Ovary (tissue), 10 donors: ENCODE measurements at places on chromosomes 13 and 19. TPM values are rescaled to one million over a fixed set of nuclear protein-coding genes. Genes with fewer than 3 reads are reported as not detected.

DNA sequence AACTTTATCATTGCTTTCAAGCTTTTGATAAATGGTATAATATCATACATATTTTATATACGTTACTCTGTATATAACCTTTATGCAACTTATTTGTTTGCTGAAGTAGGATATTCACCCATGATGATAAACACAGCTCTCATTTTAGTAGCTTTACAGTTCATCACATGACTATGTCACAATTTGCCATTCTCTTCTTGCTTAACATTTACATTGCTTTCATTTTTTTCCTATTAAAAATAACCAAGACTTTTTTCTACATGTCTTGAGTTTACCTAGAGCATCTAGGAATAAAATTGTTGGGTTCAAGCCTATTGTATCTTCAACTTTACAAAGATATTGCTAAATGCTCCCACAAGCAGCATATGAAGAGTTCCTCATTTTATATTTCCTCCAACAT lies 54.0 kb downstream of the KCNRG start:
- no peaks in the 10 kb centered on the region for H3K36me3 ChIP-seq
- H3K27me3 ChIP-seq = no peaks in the 10 kb centered on the region
- no peak overlapping the region for H3K4me3 ChIP-seq
- DNase-seq = no peak

- no peak for DNase-seq
- no peak overlapping the region for H3K27ac ChIP-seq
- no peak overlapping the region for H3K4me3 ChIP-seq
- no peaks in the 10 kb centered on the region for H3K36me3 ChIP-seq
These were observed 10.6 kb downstream of the SUCLA2 start for GRCh38 chr13:47990427-47990826.

DNA sequence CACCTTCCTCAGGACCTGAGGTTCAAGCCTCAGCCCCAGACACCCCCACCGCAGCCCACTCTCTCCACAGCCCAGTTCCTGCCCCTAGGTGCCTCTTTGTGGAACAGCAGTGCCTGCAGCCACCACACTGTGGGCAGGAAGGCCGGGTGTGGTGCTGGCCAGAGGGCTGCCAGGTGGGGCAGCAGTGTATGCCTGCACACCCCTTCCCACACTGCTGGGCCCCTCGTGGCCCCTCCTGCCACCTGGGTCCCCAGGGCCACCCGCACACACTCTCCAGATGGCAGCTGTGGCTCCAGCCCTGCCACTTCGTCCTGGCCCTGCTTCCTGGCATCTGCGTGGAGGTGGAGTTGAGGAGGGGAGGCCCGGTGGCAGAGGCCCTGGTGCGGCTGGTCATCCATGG lies 35.1 kb downstream of the HPN start:
- H3K4me3 ChIP-seq = no peak overlapping the region
- H3K27me3 ChIP-seq = no peaks in the 10 kb centered on the region
- H3K27ac ChIP-seq = no peak overlapping the region
- H3K36me3 ChIP-seq = no peaks in the 10 kb centered on the region

- DNase-seq = no peak
- H3K36me3 ChIP-seq = no peaks in the 10 kb centered on the region
- H3K27ac ChIP-seq = no peak overlapping the region
- no peak overlapping the region for H3K4me3 ChIP-seq
- no peaks in the 10 kb centered on the region for H3K27me3 ChIP-seq
These were observed 20.3 kb downstream of the CHST8 start for GRCh38 chr19:33641956-33642498.

DNA sequence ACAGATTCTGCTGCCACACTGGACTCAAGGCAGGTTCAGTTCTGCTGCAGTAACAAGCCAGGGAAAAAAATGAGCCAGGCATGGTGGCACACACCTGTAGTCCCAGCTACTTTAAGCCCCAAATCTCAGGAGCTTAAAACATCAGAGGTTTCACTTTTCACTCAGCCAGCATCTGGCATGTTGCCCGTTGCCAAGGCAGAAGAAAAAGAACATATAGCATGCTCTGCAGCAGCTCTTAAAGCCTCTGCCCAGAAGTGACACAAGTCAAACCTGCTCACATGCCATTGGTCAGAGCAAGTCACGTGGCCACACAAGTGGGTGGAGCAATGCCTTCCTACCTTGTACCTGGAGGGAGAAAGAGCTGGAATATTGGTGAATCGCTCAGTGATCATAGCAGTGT lies 14.7 kb upstream of the ADGRE5 start:
- H3K27ac ChIP-seq = no peak overlapping the region
- no peaks in the 10 kb centered on the region for H3K36me3 ChIP-seq
- no peak overlapping the region for H3K4me3 ChIP-seq
- peak; percentile 31 for DNase-seq

GRCh38 chr19:41133260-41133659 lies 19.0 kb downstream of the CYP2F1 start:
- no peak overlapping the region for H3K27ac ChIP-seq
- H3K4me1 ChIP-seq = no peaks in the 10 kb centered on the region
- no peaks in the 10 kb centered on the region for H3K27me3 ChIP-seq

DNA sequence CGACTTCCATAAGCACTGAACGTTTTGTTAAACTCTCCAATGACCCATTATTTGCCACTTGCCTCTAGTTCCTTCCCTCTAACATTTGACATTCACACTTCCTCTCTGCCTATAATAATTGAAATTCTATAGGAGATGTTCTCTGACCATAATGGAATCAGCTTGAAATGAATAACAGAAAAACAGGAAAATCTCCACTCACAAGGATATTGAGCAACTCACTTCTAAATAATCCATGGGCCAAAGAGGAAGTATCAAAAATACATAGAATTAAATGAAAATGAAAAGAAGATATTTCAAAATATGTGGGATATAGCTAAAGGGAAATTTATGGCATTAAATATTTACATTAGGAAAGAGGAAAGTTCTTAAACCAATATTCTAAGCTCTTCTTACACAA lies 3.4 kb upstream of the FCGBP start:
- no peak overlapping the region for H3K27ac ChIP-seq
- no peaks in the 10 kb centered on the region for H3K4me1 ChIP-seq

- H3K4me3 ChIP-seq = no peak overlapping the region
- no peaks in the 10 kb centered on the region for H3K36me3 ChIP-seq
- H3K27ac ChIP-seq = no peak overlapping the region
- H3K4me1 ChIP-seq = no peaks in the 10 kb centered on the region
- no peak for DNase-seq
These were observed 16.4 kb downstream of the FPR3 start for GRCh38 chr19:51811344-51811743.

GRCh38 chr19:35088131-35088913 lies 27.3 kb upstream of the FXYD3 start:
- H3K27ac ChIP-seq = no peak overlapping the region
- no peak overlapping the region for H3K4me3 ChIP-seq
- H3K36me3 ChIP-seq = no peaks in the 10 kb centered on the region
- H3K4me1 ChIP-seq = no peaks in the 10 kb centered on the region
- H3K27me3 ChIP-seq = no peaks in the 10 kb centered on the region

GRCh38 chr19:56687031-56687430 lies 15.5 kb upstream of the ZNF835 start:
- no peaks in the 10 kb centered on the region for H3K4me1 ChIP-seq
- no peak overlapping the region for H3K4me3 ChIP-seq
- DNase-seq = no peak
- H3K36me3 ChIP-seq = no peaks in the 10 kb centered on the region

DNA sequence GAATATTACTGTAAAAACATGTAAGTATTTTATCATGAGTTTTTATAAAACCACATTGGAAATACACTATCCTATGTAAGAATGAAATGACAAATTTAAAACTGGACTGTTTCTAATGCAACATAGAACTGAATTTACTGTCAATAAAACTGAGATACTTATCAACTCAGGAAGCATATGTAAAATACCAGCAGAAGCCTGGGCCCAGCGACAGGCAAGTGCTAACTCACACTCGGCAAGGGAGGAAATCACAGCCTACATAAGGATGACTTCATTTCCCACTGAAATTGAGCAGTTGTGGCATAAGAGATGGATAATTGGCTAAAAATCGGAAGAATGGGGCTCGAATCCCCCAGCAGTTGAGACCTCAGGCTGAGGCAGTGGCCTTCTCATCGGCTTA lies 12.1 kb downstream of the PROZ start:
- no peak overlapping the region for H3K27ac ChIP-seq
- DNase-seq = no peak
- no peak overlapping the region for H3K4me3 ChIP-seq
- no peaks in the 10 kb centered on the region for H3K36me3 ChIP-seq
- H3K4me1 ChIP-seq = no peaks in the 10 kb centered on the region

- H3K27me3 ChIP-seq = no peaks in the 10 kb centered on the region
- no peak overlapping the region for H3K4me3 ChIP-seq
- no peaks in the 10 kb centered on the region for H3K36me3 ChIP-seq
- H3K27ac ChIP-seq = no peak overlapping the region
These were observed 16.1 kb downstream of the LSM14A start for GRCh38 chr19:34188408-34188807.

DNA sequence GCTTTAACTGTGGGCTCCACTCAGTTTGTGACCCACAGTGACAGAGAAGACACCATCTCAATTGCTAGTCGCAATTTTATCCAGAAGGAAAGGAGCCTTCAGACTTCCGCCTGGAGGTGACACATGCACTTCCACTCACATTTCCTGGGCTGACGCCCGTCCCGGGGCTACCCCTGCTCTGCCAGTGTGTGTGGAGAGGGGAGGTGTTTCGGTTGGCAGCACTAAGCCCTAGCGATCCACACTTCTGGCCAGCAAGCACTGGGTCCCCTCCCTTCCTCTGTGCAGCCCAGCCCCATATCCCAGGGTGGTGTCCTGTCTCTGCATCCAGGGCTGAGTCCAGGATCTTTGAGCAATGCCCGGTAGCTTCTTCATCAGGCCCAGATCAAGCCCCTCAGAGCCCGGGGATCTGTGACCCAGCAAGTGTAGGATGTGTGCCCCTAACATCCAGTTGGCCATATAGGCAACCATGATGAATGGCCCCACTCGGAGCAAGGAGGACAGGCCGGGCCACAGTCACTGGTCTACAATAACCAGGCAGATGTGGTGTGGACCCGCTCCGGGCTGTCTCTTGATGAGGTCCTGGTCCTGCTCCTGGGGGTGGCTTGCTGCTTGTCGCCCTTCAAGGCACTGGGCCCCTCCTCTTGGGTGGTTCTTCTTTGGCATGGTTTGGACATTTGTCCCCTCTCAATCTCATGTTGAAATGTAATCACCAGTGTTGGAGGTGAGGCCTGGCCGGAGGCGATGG lies 141.9 kb upstream of the SPACA7 start:
- H3K27me3 ChIP-seq = no peaks in the 10 kb centered on the region
- no peaks in the 10 kb centered on the region for H3K36me3 ChIP-seq
- no peaks in the 10 kb centered on the region for H3K4me1 ChIP-seq
- DNase-seq = no peak
- no peak overlapping the region for H3K4me3 ChIP-seq
- no peak overlapping the region for H3K27ac ChIP-seq

DNA sequence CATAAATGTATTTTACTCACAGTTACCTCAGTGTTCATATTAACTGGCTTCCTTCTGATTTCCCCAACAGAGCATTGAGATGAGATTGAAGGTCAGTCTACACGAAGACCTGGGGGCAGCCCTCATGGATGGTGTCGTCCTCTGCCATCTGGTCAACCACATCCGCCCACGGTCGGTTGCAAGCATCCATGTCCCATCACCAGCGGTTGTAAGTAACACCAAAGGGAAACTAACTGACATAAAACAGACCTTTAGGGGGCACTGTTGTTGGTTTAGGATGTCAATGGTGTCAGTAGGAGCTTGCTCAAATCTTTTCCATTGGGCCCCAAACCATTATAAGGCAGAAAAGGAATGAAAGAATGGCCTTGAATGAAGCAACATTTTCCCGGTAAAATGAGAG lies 68.2 kb downstream of the ESD start:
- no peaks in the 10 kb centered on the region for H3K4me1 ChIP-seq

- H3K27me3 ChIP-seq = no peaks in the 10 kb centered on the region
- H3K4me3 ChIP-seq = no peak overlapping the region
- no peak for DNase-seq
- no peak overlapping the region for H3K27ac ChIP-seq
These were observed 14.2 kb downstream of the TUBGCP3 start for GRCh38 chr13:112573710-112574109.

DNA sequence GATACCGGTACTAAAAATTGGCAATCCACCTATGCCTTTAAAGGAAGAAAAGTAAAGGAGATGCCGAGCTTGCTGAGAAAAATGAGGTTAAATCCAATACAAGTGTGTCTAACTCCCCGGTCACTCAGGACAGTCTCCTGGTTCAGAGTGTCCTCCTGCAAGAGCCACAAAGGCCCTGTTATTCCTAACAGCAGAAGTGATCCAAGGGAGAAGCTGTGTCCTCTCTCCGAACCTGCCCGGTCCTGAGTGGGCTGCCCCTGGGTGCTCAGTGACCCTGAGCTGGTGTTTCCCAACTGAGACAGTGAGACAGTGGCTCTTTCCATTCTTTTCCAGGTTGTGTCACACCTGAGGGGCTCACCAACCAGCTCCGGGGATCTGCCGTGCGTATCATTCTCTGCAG lies 4.8 kb downstream of the GJB6 start:
- DNase-seq = no peak
- no peaks in the 10 kb centered on the region for H3K36me3 ChIP-seq
- no peaks in the 10 kb centered on the region for H3K27me3 ChIP-seq
- H3K27ac ChIP-seq = no peak overlapping the region
- H3K4me3 ChIP-seq = no peak overlapping the region

GRCh38 chr13:98751367-98751782 lies 1.1 kb downstream of the SLC15A1 start:
- peaks cover 7% of the 10 kb centered on the region for H3K4me1 ChIP-seq
- H3K27me3 ChIP-seq = no peaks in the 10 kb centered on the region
- H3K36me3 ChIP-seq = no peaks in the 10 kb centered on the region
- no peak overlapping the region for H3K27ac ChIP-seq
- DNase-seq = no peak

DNA sequence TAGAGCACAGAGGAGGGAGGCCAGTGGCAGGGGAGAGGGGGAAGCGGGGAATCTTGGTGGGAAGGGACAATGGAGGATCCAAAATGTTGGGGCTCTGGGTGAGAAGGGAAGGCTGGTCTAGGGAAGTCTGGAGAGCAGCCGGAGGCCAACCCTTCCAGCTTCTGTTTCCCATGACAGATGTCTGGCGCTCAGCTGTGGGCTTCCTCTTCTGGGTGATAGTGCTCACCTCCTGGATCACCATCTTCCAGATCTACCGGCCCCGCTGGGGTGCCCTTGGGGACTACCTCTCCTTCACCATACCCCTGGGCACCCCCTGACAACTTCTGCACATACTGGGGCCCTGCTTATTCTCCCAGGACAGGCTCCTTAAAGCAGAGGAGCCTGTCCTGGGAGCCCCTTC lies 1.1 kb downstream of the PSENEN start:
- H3K4me3 ChIP-seq = no peak overlapping the region
- DNase-seq = no peak
- H3K36me3 ChIP-seq = no peaks in the 10 kb centered on the region

Gene PROZ
- not detected for total RNA-seq

Gene RPL13A
- total RNA-seq = 4,998 TPM

Gene DLEU7
- not detected for total RNA-seq

Gene ERICH4
- total RNA-seq = not detected

Gene CYP4F12
- total RNA-seq = 11.3 TPM

Gene KLK3
- not detected for total RNA-seq

Gene MAG
- 146 TPM for total RNA-seq

Gene KLK4
- total RNA-seq = not detected
